ENCODE measurements at places on chromosomes 11 and 22. TPM values are rescaled to one million over a fixed set of nuclear protein-coding genes. Genes with fewer than 3 reads are reported as not detected.

PHRF1 gene
- total RNA-seq = 43.6 TPM

HBD gene
- total RNA-seq = 0.75 TPM

GDPD4 gene
- not detected for total RNA-seq

OR51B5 gene
- total RNA-seq = 0.99 TPM

INSC gene
- 1.7 TPM for total RNA-seq

TSSK2 gene
- not detected for total RNA-seq

RAB36 gene
- 21.5 TPM for total RNA-seq

CRYBB3 gene
- not detected for total RNA-seq

OR8G1 gene
- total RNA-seq = not detected

HBE1 gene
- not detected for total RNA-seq

FAM227A gene
- 6.1 TPM for total RNA-seq

KCNQ1OT1 gene
- 5.0 TPM for total RNA-seq

PHOX2A gene
- total RNA-seq = not detected

DNA sequence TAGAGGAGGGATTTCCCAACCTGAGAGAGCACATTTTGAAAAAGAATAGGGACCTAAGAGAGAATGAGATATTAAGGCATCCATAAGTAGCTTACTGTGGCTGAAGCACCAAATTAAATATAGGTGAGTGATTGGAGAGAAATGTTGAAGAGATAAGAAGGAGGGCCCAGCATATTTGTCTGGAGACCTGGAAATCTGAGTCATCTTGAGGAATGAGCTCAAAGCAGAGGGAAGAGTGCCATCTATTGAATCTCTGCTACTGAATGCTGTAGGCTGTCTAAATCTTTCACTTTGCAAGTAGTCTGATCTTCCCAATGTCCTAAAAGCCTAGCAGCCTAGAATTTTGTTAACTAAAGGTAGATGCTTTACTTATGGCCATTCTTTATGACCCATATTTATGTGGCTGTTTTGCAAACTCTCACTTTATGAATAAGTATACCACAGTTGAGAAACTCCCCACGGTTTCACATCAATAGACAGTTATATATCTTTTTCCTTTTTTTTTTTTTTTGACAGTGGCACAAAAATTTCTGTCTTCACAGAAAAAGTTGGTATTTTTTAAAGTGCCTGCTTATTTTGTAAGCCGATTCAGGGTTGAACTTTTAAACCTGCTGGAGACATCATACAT is 2093.5 kb downstream of the LRRC4C start:
- no peak for DNase-seq

DNA sequence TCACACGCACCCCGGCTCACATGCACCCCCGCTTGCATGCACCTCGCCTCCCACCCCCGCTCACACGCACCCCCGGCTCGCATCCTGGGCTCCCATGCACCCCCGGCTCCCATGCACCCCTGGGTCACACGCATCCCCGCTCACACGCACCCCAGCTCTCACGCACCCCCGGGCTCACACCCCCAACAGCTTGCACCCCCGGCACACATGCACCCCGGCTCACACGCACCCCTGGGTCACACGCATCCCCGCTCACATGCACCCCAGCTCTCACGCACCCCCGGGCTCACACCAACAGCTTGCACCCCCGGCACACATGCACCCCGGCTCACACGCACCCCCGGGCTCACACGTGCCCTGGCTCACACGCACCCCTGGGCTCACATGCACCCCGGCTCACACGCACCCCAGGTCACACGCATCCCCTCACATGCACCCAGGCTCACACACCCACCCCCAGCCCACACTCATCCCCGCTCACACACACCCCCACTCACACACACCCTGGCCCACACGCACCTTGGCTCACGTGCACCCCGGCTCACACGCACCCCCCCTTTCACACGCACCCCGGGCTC is 16.2 kb downstream of the TSPAN4 start:
- DNase-seq = no peak

DNA sequence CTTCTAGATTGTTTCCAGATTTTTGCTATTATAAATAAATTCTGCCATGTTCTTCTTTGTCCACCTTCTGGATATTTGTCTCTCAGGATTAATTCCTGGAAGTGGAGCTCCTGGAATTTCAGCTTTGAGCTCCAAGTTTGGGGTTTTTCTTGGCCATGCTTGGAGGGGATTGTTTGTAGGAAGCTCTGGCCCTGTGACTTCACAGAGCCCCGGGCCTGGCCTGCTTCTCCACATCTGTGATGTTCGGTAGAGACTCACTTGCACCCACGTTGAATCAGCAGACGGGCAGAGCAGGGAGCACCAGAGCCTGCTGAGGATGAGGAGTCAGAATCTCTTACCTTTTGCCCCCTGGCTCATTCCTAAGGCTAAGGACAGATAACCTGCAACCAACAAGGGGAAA is 35.7 kb downstream of the LRRC32 start:
- peak; percentile 34 for DNase-seq

GRCh38 chr22:45504373-45505341 is 2.0 kb downstream of the FBLN1 start:
- DNase-seq = peak; percentile 66

- DNase-seq = no peak
Observed at GRCh38 chr11:113419454-113420003, 31.9 kb downstream of the ANKK1 start.

GRCh38 chr11:122756417-122756816 is 81.9 kb upstream of the CRTAM start:
- DNase-seq = no peak

DNA sequence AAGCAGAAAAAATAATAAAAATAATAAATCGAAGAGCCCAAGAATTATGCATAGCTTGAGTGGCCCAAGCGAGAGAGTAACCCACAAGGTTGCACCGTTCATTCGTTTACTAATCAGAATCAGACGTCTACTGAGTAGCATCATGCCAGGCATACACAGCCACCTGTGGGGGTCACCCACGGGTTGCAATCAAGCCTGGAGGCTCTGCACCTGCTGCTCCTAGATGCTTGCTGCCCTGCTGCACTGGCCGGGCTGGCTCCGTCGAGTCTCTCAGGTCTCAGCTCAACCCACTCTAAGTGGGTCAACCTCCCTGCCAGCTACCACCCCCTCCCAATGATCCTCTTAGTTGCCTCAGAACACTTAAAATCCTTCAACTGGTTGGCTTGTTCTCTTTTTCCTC is 2.0 kb upstream of the TESMIN start:
- DNase-seq = no peak

GRCh38 chr11:83292709-83293456 is 6.7 kb upstream of the CCDC90B start:
- DNase-seq = no peak

GRCh38 chr11:13917264-13917663 is 45.3 kb upstream of the SPON1 start:
- no peak for DNase-seq

- no peak for DNase-seq
Observed at GRCh38 chr22:36900225-36900624, 13.2 kb upstream of the CSF2RB start.

- no peak for DNase-seq
Observed at GRCh38 chr11:100867606-100868005, 180.5 kb downstream of the ARHGAP42 start.

DNA sequence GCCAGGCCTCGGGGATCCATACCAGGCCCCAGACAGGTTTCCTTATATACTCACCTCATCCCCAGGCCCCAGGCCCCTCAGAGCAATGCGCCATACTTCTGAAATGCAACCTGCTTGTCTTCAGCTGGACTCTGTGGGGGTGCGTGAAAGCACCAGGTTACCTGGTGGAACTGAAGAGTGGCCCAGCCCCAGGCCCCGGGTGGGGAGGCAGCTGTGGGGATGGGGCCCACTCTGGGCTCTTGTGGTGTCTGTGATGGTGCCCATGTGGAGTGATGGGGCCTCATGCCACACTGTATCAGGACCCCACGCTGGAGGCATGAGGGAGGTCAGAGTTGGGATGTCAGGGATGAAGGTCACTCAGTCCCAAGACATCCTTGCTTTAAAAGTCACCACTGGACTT is 999.0 kb downstream of the BRD1 start:
- DNase-seq = no peak

DNA sequence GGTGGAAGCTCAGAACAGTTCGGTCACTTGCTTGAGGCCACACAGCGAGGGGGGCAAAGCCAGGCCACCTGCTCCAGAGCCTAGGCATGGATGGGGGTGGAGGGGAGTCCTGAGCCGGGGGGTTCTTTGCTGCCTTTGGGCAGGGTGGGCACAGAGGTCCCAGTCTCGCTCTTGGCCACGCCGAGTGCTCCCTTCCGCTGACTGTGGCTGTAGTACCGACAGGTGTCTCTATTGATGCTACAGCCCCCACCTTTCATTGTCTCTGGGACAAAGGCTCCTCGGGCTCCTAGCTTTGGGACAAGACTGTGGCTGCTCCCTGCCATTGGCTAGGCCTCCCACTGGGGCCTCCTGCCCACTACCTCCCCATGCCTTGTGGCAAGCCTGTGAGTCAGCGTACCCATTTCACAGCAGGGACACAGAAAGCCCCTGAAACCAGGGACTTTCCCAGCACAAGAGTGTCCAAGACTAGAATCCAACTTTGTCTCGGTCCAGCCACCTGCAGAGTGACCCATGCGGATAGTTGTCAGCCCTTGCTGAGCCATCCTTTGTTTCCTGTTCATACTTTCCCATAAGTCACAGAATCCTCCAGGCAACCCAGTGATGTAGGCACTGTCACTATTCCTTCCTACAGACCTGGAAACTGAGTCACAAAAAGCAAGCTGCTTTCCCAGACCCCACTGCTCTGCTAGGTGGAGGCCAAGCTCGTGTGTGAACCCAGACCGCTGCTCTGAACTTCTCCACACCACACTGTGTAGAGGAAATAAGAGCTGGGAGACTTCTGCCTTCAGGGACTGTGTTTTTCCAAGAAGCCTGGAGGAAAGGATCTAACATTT is 17.2 kb downstream of the MYEOV start:
- DNase-seq = no peak

- no peak for DNase-seq
Observed at GRCh38 chr11:69210310-69211035, 54.7 kb downstream of the SMIM38 start.

DNA sequence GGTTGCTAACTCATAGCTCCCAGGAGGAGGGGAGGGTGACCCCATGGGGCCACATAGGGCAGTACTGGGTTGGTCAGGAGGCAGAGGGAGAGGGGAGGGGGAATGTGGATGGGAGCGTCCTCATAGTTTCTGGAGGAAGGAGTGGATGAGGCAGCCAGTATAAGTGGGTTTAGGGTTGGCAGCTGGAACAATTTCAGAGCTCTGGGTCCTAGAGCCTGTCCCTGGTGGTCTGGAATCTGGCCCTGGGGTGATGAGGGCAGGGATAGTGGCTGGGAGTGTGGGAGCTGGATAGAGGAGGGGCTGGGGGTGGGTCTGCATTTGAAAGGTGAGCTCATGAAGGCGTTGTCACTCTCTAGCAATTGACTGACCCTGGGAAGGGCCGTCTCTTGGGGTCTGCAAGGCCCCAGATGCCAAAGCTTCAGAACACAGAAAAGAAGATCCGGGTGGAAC is 5.3 kb upstream of the MRGPRG start:
- peak; percentile 38 for DNase-seq

- DNase-seq = no peak
Observed at GRCh38 chr11:62493801-62494200, 52.8 kb downstream of the AHNAK start.

DNA sequence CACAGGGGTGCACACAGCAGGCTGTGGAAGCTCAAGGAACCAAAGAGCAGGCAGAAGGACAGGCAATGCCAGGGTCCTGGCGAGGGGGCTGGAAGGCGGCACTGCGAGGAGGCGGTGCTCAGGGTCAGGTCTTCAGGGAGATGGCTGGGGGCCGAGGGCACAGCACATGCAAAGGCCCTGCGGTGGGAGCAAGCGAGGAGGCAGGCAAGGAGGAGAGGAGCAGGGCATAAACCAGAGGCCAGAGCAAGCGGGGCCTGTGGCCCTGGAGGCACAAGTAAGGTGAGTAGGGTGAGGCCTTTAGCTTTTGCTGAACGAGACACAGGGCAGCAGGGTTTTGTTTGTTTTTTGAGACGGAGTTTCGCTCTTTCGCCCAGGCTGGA is 126.9 kb downstream of the ARHGAP8 start:
- no peak for DNase-seq

DNA sequence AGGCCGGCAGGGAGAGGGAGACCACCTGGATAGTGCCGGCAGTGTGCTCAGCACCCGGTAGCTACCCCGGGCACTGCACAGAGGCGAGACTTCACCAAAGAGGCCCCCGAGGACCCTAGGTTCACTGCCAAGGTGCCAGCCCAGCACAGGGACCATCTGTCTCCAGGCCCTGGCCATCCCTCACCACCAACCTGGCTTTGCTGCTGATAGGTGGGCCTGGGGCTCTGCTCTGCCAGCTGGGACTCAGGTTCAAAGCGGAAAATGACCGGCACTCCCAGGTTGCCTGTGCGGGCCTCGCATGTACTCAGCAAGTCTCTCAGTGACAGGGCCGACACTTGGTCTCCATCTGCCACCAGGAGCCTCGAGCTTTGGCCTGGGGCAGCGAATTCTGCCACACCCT is 812.2 kb downstream of the BRD1 start:
- DNase-seq = peak; percentile 34

GRCh38 chr11:70869054-70869453 is 383.3 kb downstream of the SHANK2 start:
- no peak for DNase-seq

- DNase-seq = no peak
Observed at GRCh38 chr11:47765086-47765485, 2.1 kb downstream of the FNBP4 start.

GRCh38 chr11:132540581-132540980 is 991.7 kb downstream of the OPCML start:
- DNase-seq = no peak

- DNase-seq = no peak
Observed at GRCh38 chr11:126949066-126949891, 51.3 kb downstream of the KIRREL3 start.

DNA sequence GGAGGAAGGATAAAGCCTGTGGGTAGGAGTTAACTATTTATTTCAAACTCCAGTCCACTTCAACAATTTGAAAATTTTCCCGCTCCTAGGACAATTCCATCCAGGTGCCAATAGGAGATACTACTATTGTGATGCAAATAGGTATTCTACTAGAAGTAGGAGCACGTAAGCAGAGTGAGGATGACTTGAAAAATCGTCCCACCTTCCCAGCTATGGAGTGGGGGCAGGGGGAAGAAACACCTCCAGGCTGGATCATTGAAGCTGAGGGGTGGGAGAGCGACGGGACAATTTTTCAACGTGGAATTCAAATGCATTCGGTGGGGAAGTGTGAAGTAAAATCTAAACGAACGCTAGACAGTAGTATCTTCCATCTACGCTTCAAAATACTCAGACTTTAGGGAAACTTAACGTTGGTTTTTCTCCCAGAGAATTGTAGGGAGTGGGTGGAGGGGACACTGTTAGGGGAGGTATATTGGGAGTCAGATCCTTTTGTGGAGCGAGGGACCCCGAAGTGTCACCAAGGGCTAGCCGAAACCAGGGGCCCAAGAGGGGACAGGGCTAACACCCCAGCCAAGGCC is 523 bp upstream of the ARHGAP42 start:
- DNase-seq = no peak

Data from ureter (tissue), 1 donor.